Activated CD8-positive, alpha-beta T cell treated with anti-CD3 and anti-CD28 coated beads for 36 hours (primary cell): ENCODE measurements at places on chromosomes 2 and 18.

GRCh38 chr2:10303181-10303693 is 533 bp downstream of the HPCAL1 start:
- DNase-seq = peak; percentile 38

- peak; percentile 73 for DNase-seq
Measured at GRCh38 chr2:62038975-62039771, 133.7 kb downstream of the COMMD1 start.

DNA sequence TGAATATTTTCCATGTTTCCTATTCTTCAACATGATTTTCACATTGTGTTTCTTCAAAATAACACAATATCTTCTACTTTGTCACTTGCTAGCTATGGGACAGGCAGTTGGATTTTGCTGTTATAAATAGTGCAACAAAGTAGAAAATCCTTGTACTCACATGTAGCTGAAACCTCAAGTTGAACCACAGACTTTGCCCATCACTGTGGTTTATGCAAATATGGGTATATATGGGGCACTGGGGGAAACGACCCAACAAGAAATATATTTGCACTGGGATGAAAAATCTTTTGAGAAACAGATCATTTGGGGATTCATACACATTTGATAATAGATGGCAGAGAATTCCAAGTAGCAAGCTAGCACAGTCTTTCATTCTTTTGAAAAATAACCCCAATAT is 486.3 kb upstream of the MAP2 start:
- DNase-seq = no peak

DNA sequence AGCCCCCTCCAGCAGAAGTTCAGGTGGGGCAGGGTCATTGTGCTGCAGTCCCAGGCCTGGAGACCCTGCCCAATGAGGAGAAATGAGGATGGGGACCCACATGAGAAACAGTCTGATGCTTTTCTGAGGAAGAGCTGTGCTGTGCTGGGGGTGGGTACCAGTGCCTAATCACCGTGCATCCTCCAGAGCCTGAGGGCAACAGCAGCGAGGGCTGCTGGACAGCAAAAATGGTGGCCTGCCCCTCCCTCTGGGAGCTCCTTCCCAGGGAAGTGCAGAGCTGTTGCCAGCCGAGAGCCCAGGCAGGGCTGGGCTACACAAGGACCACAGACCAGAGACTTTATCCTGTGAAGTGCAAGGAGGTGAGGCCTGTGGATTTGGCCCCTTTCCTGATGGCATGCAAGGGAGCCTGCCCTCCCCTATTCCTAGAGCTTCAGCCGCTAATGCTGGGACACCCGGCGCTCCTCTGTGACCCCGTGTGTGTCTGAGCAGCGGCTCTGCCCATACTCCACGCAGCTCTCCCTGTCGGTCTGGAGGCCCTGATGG is 134.8 kb downstream of the DSEL start:
- no peak for DNase-seq

DNA sequence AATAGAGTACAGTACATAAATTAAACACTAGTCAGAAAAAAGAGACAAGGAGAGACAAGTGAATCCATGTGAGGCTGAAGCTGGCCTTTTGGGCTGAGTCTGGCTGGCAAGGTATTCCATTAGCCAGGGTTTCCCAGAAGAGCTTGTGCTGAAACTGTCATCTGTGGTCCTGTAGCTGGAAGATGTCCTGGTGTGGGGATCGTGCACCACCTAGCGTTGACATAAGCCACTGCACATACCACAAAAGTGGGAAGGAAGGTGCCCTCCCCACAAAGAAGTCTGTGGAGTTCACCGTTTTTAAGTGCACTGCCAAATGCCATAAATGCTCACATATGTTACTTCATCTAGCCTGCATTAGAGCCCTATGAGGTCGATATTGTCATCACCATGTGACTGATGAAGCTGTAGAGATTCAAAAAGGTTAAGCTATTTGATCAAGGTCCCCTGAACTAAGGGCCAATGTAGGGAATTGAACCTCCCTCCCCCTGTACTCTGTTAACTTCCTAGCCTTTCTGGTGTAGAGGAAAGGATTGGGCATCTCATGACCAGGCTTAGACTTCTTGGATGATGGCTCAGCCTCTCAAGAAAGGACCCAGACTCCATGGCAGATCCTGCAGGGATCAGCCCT is 31.9 kb upstream of the GALNT14 start:
- DNase-seq = peak; percentile 64

- DNase-seq = no peak
Measured at GRCh38 chr18:73947180-73947921, 200.3 kb downstream of the FBXO15 start.

GRCh38 chr2:128752691-128753263 is 434.1 kb upstream of the HS6ST1 start:
- no peak for DNase-seq

DNA sequence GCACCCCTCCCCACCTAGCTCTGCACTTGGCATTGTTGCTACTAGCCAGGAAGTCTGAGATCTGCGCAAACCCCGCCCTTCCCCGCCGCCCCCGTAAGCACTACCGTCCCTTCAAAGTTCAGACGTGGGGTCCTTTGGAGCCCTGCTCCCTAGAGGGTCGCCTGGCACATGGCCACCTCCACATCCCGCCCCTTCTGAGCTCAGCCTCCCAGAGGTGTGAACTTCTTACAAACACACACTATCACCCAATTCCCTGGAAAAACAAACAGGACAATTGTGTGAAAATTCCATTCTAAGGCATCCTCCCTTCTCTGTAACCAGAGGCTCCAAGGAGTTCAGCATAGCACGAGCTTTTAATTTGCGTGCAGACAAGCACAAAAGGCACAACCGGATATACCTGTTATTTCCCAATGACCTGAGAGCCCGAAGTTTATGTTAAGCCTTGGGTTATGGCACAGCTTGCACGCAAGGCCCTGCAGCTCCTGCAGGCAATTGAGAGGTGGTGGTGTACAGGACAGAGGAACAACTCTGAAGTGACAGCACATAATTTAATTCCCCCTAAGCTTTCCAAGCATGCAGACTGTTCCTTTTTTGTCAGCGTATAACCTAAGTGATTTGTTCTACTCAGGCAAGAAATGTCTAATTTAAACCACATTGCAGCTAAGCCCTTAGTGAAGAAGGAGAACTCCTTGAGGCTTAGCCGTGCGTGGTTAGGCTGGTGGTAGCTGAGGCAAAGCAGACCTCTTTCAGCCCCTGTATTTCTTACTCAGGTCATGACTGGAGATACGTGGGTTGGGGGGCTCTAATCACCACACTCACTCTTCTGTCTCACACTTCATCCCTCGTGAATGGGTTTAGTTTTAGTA is 20.3 kb upstream of the CYP1B1 start:
- peak; percentile 32 for DNase-seq

- DNase-seq = no peak
Measured at GRCh38 chr2:238100049-238100820, at the start of gene ESPNL. Gene ESPNL (plus strand): TSS chr2:238100340. CDS start chr2:238100420, 80 bp downstream.

GRCh38 chr2:237310515-237311114 is 103.3 kb downstream of the COL6A3 start:
- DNase-seq = no peak

DNA sequence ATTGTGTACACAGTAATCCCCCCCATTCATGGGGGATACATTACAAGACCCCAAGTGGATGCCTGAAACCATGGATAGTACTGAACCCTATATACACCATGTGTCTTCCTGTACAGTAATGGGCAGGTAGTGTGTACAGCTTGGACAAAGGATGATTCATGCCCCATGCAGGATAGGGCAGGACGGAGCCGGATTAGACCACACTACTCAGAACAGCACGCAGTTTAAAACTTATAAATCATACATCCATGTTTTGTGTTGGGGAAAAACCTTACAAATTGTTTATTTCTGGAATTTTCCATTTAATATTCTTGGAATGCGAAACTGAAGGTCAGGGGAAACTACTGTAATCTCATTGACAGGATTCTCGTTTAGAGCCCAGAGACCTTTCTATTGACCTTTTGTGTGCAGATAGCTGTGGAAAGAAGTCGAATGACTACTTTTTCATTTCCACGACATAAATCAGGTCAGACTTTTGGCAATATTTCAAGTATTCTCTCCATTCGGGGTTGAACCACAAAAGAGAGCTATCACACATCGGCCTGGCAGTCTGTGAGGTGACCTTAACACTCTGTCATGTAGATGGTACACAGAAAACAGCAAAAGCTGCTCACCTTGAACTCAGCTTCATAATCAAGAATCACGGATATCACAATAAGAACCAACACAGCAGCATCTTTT is 9.9 kb upstream of the YPEL5 start:
- no peak for DNase-seq

DNA sequence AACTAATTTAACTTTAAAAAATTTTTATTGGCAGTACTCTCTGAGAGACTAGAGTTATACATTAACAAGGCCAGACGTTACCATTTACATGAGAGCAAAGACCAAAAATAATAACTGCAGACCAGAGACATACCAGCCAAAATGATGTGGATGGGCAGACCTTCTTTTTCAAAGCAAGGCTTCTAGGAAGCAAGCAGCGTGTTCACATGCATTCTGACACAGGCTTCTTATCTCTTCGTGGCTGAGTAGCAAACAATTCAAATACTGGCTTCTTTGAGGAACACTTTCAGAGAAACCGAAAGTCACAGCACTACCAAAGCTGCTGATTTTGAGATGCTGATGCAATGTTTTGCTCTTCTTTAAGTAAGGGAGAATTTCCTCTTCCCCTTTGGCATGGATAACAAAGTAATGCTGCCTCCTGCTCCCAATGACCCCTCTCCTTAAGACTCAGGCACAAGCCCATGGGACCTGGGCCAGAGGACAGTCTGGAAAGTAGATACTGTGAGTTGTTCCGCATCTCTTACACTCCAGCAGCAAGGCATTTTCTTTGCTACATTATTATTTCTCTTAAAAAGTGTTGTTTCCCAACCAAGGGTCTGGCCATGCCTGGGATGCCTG is 181.9 kb downstream of the MREG start:
- DNase-seq = no peak

- DNase-seq = peak; percentile 86
Measured at GRCh38 chr18:76721207-76721996, 101.0 kb upstream of the ZNF236 start.

GRCh38 chr2:166494140-166494624 is at the start of gene SCN7A:
Gene SCN7A (minus strand): TSS chr2:166494249. CDS start chr2:166477696, 16,553 bp downstream.
- peak; percentile 45 for DNase-seq

DNA sequence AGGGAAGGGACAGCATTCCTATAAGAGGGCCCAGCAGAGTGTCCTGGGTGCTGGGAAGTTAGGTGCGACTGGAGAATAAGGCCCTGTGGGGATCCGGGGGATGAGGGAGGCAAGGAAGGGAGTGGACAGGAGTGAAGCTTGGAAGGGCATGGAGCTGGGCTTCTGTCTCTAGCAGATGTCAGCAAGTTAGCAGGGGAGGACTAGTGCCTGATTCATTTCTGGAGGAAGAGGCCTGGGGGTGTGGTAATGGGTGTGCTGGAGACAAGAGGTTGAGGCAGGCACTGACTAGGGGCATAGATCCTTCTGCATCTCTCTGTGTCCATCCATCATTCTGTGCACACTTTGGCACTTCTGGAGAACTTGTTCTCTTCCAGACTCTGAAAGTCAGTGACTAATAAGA is 134.7 kb downstream of the ACOXL start:
- peak; percentile 62 for DNase-seq

GRCh38 chr2:179790235-179791217 is 70.9 kb downstream of the ZNF385B start:
- DNase-seq = no peak
